ENCODE measurements at places on chromosomes 4 and X.

DNA sequence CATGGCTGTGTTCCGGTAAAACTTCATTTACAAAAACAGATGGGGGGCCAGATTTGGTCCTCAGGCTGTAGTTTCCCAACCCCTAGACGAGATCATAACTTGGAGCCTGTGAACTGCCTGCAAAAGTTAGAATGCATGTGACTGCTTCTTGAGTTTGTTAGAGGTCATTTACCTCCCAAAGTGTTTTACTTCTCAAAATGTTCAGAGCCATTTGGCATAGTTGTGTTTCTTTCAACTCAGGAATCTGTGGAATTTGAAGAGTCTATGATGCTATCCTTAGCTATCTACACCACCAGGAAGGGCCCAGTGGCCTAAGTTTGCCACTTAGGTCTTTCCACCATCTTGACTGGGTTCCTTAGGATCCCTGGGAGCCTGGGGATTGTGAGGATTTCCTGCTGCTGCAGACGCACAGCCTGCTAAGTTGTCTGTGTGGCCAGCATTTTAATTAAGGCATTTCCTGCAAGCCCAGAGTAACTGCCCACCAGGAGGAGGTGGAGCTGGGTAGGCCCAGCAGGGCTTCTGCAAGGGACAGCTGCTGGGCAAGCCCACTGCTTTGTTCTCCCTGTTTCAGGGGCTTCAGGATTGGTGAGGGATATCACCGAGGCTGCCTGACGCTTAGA is 53.1 kb downstream of the CCNI start:
- DNase-seq, result peak; percentile 62

DNA sequence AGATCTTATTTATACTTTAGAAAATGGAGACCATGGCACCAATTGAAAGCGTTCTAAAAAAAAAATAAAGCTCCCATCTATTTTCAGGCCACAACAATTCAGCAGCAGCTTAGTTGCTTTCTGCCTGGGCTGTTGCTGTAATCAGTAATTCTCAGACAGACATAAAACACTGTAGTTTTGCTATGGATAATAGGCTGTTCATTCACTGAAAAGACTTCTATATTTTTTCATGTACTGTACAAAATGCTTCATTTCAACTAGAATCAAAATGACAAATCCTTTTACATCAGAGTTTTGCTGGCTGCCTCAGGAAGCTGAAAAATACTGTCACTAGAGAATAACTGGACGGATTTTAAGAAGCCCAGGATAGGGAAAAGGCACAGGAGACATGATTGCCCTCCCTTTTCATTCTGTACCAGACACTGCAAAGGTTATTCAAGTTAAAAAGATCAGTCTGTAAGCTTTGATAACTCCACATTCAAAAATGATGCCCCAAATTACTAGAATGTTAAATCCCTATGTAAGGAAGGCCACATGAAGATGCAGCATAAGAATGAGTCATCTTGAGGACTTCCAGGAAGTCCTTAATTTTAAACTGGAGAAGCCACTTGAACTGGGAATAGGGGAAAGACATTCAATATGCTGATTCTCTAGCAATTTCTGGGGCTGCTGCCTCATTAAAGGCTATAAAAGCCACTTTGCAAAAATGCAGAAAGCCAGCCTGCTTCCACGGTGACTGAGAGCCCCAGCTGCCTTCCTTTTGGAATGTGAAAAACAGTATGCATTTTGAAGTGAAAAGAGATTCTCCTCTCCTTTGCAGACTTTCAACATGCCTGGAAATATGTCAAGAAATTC is 403.2 kb upstream of the RASGEF1B start:
- no peak for DNase-seq

- DNase-seq, result no peak
Measured at GRCh38 chr4:113006632-113007031, 42.8 kb upstream of the ANK2 start.

DNA sequence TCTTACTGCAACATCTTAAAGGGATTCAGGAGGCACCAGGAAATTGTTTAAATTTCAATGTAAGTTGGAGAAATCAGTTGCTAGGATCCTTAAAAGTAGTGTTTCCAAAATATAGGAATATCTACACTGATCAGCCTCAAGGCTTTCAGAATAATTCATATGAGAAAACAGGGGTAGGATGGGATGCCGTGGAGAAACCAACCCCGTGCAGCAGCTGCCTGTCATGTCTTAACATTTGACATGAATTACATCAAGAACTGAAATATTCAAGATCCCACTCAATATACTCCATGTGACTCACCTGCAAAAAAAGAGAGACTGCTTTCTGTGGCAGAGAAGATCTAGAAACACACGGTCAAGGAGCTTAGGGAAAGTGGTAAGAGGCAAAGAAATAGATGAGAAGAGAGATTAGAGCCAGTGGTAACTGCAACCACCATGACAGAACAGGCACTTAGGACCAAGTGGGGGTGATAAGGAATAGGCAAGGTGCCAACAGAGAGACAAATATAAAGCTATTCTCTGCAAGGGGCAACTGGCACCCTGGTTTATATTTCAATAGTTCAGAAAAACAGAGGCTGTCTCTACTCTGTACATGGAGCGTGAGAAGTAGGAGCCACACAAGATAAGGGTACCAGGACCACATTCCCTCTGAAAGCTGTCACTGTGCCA is 64.0 kb downstream of the SLC39A8 start:
- no peak for DNase-seq

DNA sequence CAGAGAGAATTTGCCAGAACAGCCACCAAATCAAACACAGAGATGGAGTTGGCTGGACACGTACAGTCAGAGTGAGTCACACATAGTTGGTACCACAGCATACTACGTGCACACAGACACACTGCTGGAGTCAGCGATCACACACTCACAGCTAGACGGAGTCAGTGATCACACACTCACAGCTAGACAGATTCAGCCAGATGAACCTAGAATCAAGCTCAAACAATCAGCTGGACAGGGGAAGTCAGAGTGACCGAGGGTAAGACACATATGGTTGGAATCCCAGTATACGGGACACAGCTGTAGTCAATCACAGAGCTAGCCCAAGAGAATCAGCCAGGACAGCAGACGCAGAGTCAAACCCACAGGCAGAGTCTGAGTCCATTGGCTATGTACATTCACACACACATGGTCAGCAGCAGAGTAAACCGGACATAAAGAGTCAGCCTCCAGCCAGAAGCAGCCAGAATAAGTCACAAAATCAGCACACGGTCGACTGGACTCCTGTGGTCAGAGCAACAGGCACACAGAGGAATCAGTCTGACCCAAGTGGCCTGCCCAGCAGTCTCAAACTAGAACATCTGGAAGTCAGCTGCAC is 4.6 kb downstream of the SLC38A5 start:
- no peak for DNase-seq

DNA sequence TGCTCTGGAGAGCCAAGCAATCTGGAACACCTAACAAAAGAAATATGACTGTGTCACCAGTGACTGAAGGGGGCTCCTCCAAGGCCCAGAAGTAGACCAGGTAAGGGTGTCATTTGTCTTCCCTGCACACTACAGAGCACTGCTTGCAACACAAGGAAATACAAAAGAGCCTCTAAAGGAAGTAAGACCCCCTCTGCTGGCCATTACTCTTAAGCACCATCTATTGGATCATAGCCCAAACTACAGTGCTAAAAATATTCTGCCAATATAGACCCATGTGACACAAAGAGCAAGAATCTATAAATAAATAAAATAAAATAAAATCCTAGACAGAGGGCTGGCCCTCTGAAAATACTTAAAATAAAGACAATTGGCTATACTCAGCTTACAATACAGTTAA is 528.7 kb downstream of the TMA16 start:
- DNase-seq, result no peak

- DNase-seq, result no peak
Measured at GRCh38 chr4:183441276-183441675, 3.2 kb upstream of the CDKN2AIP start.

DNA sequence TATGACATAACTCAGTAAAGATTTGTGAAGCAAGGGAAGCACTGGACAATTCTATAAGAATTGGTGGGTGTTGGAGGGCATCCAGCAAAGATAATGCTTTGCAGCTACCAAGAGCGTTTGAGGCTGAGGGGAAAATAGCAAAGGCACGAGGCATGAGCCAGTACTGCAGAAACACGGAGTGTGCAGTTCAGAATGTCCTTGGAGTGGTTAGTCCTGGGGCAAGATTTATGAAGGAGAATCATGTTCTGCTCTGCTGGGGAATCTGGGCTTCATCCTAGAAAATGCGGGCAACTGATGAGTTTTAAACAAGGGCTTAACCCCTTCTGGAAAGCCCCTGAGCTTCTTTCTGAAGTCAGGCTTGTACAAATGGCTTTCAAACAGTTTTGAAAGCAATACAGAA is 452.5 kb downstream of the IL15 start:
- no peak for DNase-seq

- no peak for DNase-seq
Measured at GRCh38 chr4:42018451-42018850, 28.1 kb downstream of the SLC30A9 start.

DNA sequence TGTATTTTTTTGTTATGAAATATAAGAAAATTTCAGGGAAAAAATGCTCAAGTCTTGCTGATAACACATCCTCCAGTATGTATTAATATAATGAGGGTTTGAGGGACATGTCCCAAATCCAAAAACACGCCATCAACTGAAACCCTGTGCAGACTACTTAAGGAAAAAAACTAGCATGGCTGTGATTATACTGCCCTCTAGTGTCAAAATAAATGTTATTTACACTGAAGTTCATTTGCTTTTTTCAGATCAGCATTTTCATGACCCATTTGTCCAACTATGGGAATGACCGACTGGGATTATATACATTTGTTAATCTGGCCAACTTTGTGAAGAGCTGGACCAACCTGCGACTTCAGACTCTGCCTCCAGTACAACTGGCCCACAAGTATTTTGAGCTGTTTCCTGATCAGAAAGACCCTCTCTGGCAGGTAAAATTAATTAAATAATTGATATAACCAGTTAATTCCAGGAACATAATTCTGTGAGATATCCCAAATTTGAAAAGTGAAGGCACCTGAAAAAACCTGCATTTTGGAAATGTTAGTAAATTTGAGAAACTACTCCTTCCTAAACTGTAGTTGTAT is 128.5 kb downstream of the PRSS12 start:
- peak; percentile 50 for DNase-seq

DNA sequence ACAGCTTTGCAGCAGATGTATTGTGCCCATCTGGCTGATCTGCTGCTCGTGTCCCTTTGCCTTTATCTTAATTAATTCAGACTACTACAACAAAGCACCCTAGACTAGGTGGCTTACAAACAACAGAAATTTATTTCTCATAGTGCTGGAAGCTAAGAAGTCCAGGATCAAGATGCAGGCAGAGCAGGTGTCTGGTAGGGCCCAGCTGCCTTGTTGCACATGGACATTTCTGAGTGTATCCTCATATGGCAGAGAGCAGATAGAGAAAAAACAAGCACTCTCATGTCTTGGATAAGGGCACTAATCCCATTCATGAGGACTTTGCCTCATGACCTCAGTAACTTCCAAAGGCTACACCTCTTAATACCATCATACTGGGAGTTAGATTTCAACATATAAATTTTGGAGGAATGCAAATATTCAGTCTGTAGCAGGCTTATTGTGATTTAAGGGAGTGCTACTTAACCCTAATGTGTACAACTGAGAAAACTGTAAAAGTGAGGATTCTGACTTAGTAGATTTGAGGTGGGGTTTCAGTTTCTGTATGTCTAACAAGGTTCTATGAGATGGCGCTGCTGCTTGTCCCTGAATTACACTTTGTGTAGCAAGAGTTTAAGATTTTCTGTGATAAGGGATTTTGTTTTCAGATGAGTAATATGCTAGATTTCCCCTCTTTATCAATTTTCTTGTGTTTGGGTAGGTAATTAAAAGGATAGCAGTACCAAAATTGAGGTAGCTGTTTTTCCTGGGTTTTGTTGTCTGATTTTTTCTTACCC is 473.2 kb upstream of the TECRL start:
- DNase-seq, result no peak

- no peak for DNase-seq
Measured at GRCh38 chr4:121049072-121049599, 23.2 kb downstream of the NDNF start.

- DNase-seq, result no peak
Measured at GRCh38 chr4:87058356-87059073, 123.7 kb downstream of the AFF1 start.

GRCh38 chr4:117134386-117134785 is 49.0 kb upstream of the TRAM1L1 start:
- peak; percentile 42 for DNase-seq

DNA sequence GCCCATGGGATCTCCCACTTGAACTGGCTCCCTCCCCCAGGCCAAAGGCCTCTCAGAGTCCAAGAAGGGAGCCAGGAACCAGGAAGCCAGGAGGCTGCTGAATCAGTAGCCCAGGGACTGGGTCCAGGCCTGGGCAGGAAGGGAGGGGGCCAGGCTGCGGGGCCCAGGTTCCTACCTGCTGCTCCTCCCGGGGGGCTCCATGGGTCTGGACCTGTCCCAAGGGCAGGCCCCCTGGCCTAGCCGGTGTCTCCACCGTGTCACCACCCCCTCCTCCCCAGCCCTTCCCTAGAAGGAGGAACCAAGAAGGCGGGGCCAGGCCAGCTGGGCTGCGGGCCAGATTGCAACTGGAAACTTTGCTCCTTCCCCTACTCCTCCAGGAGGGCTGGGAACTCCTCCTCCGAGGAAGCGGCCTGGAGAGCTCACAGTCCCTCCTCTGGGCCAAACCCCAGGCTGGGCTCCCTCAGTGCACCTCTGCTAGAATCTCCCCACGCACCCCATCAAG is at the start of gene IQSEC2:
TSS of gene IQSEC2 (minus strand) at position 264 of the 502 bp plus-strand sequence.
- no peak for DNase-seq

DNA sequence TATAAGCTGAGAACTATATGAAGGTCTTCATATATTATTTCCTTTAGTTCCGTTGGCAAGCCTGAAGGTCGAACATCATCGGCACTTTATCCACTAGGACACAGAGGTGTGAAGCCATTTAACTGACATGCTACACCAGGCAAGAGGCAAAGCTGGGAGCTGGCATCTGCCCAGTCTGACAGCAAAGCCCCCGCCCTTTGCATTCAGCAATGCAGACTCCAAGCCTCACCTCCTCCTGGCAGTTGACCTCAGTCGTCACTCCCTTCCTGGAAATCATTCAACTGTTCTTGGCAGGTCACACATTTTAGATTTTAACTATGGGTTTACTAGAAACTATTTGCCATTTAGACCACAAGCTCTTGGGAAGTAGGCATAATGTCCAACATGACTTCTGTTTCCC is 135.8 kb upstream of the FRG1 start:
- DNase-seq, result no peak

DNA sequence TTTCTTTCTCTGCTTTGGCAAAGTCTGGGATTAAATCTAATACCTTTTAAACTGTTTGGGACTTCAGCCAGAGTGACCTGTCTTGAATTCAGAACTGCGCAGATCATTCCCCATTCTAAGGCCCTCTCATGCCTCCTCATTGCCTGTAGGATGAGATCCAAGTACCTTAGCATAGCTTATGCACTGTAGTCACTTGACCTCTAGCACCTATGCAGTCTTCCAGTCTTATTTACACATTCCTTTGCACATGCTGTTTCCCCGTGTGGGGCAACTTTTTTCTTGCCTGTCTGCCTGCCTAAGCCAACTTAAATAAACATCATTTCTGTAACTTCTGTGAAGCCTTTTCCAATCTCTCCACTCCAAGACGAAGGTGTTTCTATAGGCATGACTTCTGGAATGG is 68.4 kb downstream of the AR start:
- DNase-seq, result no peak
